ENCODE measurements at places on chromosomes 11 and 22. TPM values are rescaled to one million over a fixed set of nuclear protein-coding genes. Genes with fewer than 3 reads are reported as not detected.

OR56A1 gene
- total RNA-seq: not detected

PIM3 gene
- total RNA-seq: 58.2 TPM

SLC22A8 gene
- not detected for total RNA-seq

HBG2 gene
- 6.5 TPM for total RNA-seq

Measured in Panc1 (cell line).